Purkinje cell (primary cell): ENCODE measurements at places on chromosomes 13 and 19. TPM values are rescaled to one million over a fixed set of nuclear protein-coding genes. Genes with fewer than 3 reads are reported as not detected.

Gene LILRB3
- polyA plus RNA-seq = 0.11 TPM in 1 of 2 replicates, not detected in the other

Gene ZNF235
- polyA plus RNA-seq = 0.28 and 4.7 TPM in 2 replicates

Gene SYCN
- not detected in 2 replicates for polyA plus RNA-seq

Gene ZNF729
- not detected in 2 replicates for polyA plus RNA-seq

Gene GET3
- 20.2 and 38.0 TPM in 2 replicates for polyA plus RNA-seq

Gene PLPPR3
- polyA plus RNA-seq = 1.2 TPM in 1 of 2 replicates, not detected in the other

Gene ZSCAN1
- 0.52 TPM in 1 of 2 replicates, not detected in the other for polyA plus RNA-seq

Gene GFY
- 0.67 TPM in 1 of 2 replicates, not detected in the other for polyA plus RNA-seq

Gene RFPL4AL1
- polyA plus RNA-seq = not detected in 2 replicates

Gene IFNL1
- polyA plus RNA-seq = not detected in 2 replicates

Gene ZNF667
- 15.0 and 15.1 TPM in 2 replicates for polyA plus RNA-seq

Gene CRLF1
- 2.3 TPM in 1 of 2 replicates, not detected in the other for polyA plus RNA-seq

Gene NDUFA13
- polyA plus RNA-seq = 897 and 952 TPM in 2 replicates

Gene POGLUT2
- 3.0 and 3.1 TPM in 2 replicates for polyA plus RNA-seq

Gene PTGER1
- polyA plus RNA-seq = not detected in 2 replicates

Gene ZNF208
- polyA plus RNA-seq = 115 and 156 TPM in 2 replicates

Gene TSSK6
- polyA plus RNA-seq = not detected in 2 replicates

Gene TMED1
- 1.1 and 4.8 TPM in 2 replicates for polyA plus RNA-seq

Gene PLIN5
- polyA plus RNA-seq = 0.75 and 0.87 TPM in 2 replicates

Gene KBTBD7
- 13.8 and 23.7 TPM in 2 replicates for polyA plus RNA-seq

Gene MARK4
- polyA plus RNA-seq = 3.1 and 3.7 TPM in 2 replicates

Gene ZNF534
- 0.73 and 0.85 TPM in 2 replicates for polyA plus RNA-seq

Gene FGF9
- 63.8 and 63.9 TPM in 2 replicates for polyA plus RNA-seq

Gene SSBP4
- 2.9 and 4.5 TPM in 2 replicates for polyA plus RNA-seq

Gene LRRC4B
- polyA plus RNA-seq = 0.42 and 0.80 TPM in 2 replicates

Gene EID2B
- 6.9 and 17.5 TPM in 2 replicates for polyA plus RNA-seq

Gene TFDP1
- polyA plus RNA-seq = 10.3 and 11.4 TPM in 2 replicates

Gene CXCL17
- polyA plus RNA-seq = not detected in 2 replicates

Gene SRRM5
- not detected in 2 replicates for polyA plus RNA-seq

Gene ZNF226
- polyA plus RNA-seq = 389 and 436 TPM in 2 replicates

Gene GIPR
- not detected in 2 replicates for polyA plus RNA-seq

Gene MBD3L3
- polyA plus RNA-seq = not detected in 2 replicates

Gene ZNF444
- 1.7 and 1.9 TPM in 2 replicates for polyA plus RNA-seq

Gene PRODH2
- not detected in 2 replicates for polyA plus RNA-seq

Gene STXBP2
- 24.6 and 46.0 TPM in 2 replicates for polyA plus RNA-seq

Gene ZFP82
- polyA plus RNA-seq = 11.2 and 19.0 TPM in 2 replicates

Gene CNFN
- 10.5 and 29.7 TPM in 2 replicates for polyA plus RNA-seq

Gene TMEM255B
- polyA plus RNA-seq = 1.4 TPM in 1 of 2 replicates, not detected in the other

Gene GPR12
- 3.9 and 4.3 TPM in 2 replicates for polyA plus RNA-seq

Gene SIAH3
- 18.3 and 27.0 TPM in 2 replicates for polyA plus RNA-seq

Gene PLK5
- 0.23 TPM in 1 of 2 replicates, not detected in the other for polyA plus RNA-seq

Gene ZGLP1
- polyA plus RNA-seq = not detected in 2 replicates

Gene LYPD5
- polyA plus RNA-seq = 8.0 and 10.0 TPM in 2 replicates

Gene AP2S1
- polyA plus RNA-seq = 49.7 and 57.9 TPM in 2 replicates

Gene MPND
- 2.7 and 4.7 TPM in 2 replicates for polyA plus RNA-seq

Gene STAP2
- 2.9 TPM in 1 of 2 replicates, not detected in the other for polyA plus RNA-seq

Gene CNN1
- not detected in 2 replicates for polyA plus RNA-seq

Gene CCNA1
- 5.6 and 13.0 TPM in 2 replicates for polyA plus RNA-seq

Gene LIG1
- 1.4 and 3.4 TPM in 2 replicates for polyA plus RNA-seq

Gene OR10H1
- polyA plus RNA-seq = not detected in 2 replicates

Gene MAMSTR
- polyA plus RNA-seq = 1.0 and 1.9 TPM in 2 replicates

Gene IL4I1
- not detected in 2 replicates for polyA plus RNA-seq

Gene SPRED3
- polyA plus RNA-seq = 0.62 and 1.1 TPM in 2 replicates

Gene IQCN
- 0.04 TPM in 1 of 2 replicates, not detected in the other for polyA plus RNA-seq

Gene TCF3
- 0.24 and 0.73 TPM in 2 replicates for polyA plus RNA-seq

Gene ADM5
- polyA plus RNA-seq = 0.71 and 1.7 TPM in 2 replicates

Gene DENND1C
- polyA plus RNA-seq = not detected in 2 replicates

Gene PRX
- polyA plus RNA-seq = not detected in 2 replicates

Gene RCBTB2
- 21.1 and 21.6 TPM in 2 replicates for polyA plus RNA-seq
